HAP-1 (cell line): ENCODE measurements at places on chromosomes 3 and 15.

GRCh38 chr3:46851364-46852333 is 11.6 kb downstream of the MYL3 start:
- no peak for DNase-seq

DNA sequence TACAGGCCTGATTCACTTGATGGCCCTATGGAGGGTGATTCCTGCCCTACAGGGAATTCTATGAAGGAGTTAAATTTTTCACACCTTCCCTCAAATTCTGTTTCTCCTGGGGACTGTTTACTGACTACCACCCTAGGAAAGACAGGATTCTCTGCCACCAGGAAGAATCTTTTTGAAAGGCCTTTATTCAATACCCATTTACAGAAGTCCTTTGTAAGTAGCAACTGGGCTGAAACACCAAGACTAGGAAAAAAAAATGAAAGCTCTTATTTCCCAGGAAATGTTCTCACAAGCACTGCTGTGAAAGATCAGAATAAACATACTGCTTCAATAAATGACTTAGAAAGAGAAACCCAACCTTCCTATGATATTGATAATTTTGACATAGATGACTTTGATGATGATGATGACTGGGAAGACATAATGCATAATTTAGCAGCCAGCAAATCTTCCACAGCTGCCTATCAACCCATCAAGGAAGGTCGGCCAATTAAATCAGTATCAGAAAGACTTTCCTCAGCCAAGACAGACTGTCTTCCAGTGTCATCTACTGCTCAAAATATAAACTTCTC is 43.6 kb downstream of the BLM start:
- DNase-seq: no peak

GRCh38 chr15:64279131-64279530 is 76.8 kb downstream of the CSNK1G1 start:
- DNase-seq: no peak

GRCh38 chr3:196569003-196569516 is 600 bp downstream of the FBXO45 start:
- DNase-seq: peak; percentile 46

DNA sequence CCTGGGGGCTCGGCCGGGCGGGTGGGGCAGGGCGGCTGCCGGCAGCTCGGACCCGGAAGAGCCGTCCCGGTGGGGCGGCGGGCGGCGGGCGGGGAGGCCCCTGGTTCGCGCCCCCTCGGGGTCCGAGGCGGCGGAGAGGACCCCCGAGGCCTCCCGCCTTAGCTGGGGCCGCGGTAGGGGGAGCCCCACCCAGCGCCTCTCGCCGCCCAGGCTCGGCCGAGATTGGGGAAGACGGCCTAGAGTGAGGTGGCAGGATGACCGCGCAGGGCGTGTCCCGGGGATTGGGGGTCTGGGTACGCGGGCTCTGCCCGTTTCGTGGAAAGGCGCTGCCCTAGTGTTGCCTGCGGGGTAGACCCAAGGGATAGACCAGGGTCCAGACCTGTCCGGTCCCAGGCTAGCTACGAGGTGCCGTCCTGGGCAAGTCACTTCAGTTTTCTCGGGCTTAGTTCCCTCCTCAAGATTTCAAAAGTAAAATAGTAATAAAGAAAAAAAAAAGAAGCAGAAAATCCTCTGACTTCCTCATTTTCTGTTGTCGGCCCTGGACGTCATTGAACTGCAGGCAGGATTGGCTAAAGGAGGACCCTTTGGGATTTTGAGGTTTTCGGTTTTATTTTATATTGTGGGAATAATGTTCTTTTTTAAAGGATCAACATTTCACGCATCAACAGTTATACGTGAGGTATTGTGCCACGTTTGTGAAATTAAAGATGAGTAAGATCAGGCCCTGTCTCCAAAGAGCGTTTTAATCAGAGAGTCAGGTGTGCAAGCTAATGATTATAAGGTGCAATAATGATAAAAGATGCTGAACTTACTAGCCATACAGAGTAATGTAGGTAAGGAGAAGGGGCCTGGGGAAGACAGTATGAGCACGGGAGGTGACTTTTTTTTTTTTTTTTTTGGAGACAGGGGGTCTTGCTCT is 679 bp downstream of the IQGAP1 start:
- DNase-seq: no peak

DNA sequence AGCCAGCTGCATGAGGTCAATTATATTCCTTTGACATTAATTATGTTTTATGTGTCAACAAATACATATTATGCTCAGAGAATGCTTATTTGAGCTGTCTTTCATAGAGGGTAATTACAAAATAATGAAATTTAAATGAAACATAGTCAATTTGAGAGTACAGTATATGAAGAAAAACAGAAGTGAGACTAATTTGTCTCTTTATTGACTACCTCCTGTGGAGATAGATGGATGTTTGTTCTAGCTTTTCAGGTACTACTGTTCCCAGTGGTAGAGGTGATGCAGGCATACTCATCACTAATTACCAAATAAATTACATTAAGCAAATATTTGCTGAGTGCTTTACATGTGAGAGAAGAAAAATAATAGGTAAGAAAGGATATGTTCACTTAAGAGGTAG is 1129.6 kb downstream of the OTOL1 start:
- DNase-seq: no peak

DNA sequence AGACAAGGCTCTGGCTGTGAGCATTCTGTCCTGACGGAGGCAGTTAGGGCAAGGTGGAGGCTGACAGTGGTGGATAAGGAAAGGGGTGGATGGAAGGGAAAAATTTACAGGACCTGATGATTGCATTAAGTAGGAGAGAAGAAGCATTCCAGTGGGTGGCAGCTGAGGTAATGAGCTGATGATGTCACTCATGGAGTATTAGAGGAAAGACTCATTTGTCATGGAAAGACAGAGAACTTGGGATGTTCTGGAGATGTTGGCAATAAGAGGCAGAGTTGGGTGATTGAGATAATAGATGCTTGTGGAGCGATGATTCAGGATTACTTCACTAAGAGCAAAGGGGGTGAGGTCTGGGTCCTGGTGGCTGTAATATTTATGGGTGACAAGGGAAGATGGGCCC is 63.6 kb upstream of the SCN5A start:
- no peak for DNase-seq

- no peak for DNase-seq
Observed at GRCh38 chr3:13236557-13237173, 163.4 kb upstream of the IQSEC1 start.

GRCh38 chr3:193730511-193730910 is 137.5 kb downstream of the OPA1 start:
- DNase-seq: no peak

GRCh38 chr15:45529613-45530012 is 7.1 kb upstream of the SLC30A4 start:
- DNase-seq: no peak

DNA sequence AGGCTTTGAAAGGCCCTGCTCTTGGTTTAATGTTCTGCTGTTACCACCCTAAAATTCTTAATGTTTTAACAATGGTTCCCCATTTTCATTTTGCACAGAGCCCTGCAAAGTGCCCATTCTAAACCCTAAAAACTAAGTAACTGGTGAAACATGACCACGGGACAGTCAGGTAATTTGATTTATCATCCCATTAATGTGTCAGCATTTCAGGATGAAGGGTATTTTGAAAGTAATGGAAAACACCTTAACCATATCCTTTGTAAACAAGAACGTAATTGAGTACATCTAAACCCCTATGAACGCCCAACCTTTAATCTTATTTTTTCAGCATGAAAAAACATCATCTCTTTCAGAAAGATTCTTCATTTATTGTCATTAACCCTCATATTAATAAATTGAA is 164.9 kb upstream of the IL12A start:
- DNase-seq: no peak

- no peak for DNase-seq
Observed at GRCh38 chr15:54659646-54660045, 537.1 kb downstream of the RSL24D1 start.

DNA sequence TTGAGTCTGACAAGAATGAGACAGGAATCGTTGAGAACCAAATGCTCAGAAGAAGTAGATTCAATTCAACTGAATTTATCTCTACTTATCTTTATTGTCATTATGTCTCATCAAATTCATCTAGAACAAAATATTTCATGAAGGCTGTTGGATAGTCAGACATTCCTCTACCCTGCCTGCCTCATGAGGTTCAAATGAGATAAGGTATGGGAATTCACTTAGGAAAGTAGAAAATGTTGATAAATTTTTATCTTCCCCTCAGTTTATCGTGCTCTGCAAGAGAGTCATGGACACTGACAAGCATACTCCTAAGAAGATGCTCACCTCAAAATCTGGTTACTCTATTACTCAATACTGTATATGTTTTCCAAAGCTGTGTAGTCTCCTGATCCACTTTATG is 149.7 kb upstream of the CDIN1 start:
- no peak for DNase-seq
